ENCODE measurements at places on chromosomes 16 and 17.

- H3K27ac ChIP-seq, result no peak overlapping the region
- H3K36me3 ChIP-seq, result no peaks in the 10 kb centered on the region
- no peaks in the 10 kb centered on the region for H3K4me1 ChIP-seq
- no peak for DNase-seq
Measured at GRCh38 chr16:87555647-87556046, 46.7 kb upstream of the JPH3 start.

DNA sequence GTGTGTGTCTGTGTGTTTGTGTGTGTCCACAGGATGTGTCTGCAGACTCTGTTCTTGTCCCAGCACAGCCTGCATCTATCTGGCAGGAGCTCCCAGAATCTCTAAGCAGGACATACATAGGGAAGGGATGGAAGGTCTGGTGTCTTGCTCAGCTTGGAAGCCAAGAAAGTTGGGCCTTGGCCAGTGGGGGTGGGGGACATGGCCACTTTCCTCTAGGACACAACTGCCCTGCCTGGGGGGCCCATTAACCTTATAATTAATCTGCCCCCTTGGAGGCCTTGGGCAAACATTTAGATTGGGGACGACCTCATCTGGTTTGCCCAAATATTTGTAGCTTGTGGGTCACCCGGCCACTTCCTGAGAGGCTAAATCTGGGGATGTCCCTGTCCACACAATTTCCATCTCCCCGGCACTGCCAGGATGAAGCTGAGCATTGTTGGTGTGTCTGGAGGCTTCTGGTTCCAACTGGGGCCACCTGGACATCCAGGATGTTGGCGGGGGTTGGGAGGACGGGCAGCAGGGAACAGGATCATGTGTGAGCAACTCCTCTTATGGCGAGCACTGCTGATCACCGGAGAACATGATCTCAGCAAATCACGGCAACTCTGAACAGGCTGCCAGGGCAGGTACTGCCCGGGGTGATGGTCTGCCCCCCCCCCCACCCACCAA lies 17.2 kb upstream of the FOXF1 start:
- H3K4me1 ChIP-seq, result no peaks in the 10 kb centered on the region
- no peak overlapping the region for H3K27ac ChIP-seq
- peaks cover 100% of the 10 kb centered on the region for H3K27me3 ChIP-seq
- H3K36me3 ChIP-seq, result no peaks in the 10 kb centered on the region

GRCh38 chr17:58385359-58385899 lies 31.9 kb downstream of the RNF43 start:
- no peaks in the 10 kb centered on the region for H3K36me3 ChIP-seq
- H3K4me3 ChIP-seq, result no peak overlapping the region
- no peak overlapping the region for H3K27ac ChIP-seq
- H3K27me3 ChIP-seq, result peaks cover 27% of the 10 kb centered on the region

DNA sequence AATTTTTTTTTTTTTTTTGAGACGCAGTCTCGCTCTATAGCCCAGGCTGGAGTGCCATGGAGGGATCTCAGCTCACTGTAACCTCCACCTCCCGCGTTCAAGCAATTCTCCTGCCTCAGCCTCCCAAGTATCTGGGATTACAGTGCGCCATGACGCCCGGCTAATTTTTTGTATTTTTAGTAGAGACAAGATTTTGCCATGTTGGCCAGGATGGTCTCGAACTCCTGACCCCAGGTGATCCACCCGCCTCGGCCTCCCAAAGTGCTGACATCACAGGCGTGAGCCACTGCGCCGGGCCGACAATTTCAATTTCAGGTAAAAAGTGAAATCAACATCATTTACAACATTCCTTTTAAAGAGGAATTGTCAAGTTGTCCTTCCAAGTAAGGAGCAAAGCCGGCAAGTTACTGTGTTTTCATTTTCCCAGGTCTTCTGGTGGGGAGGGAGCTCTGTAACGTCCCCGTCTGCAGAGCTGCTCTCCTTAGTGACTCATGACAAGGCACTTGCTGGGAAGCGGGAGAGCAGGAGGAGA lies 873 bp downstream of the NPLOC4 start:
- no peak for DNase-seq
- peaks cover 18% of the 10 kb centered on the region for H3K4me1 ChIP-seq
- H3K4me3 ChIP-seq, result peak overlapping the region; percentile 89
- H3K36me3 ChIP-seq, result peaks cover 5% of the 10 kb centered on the region

DNA sequence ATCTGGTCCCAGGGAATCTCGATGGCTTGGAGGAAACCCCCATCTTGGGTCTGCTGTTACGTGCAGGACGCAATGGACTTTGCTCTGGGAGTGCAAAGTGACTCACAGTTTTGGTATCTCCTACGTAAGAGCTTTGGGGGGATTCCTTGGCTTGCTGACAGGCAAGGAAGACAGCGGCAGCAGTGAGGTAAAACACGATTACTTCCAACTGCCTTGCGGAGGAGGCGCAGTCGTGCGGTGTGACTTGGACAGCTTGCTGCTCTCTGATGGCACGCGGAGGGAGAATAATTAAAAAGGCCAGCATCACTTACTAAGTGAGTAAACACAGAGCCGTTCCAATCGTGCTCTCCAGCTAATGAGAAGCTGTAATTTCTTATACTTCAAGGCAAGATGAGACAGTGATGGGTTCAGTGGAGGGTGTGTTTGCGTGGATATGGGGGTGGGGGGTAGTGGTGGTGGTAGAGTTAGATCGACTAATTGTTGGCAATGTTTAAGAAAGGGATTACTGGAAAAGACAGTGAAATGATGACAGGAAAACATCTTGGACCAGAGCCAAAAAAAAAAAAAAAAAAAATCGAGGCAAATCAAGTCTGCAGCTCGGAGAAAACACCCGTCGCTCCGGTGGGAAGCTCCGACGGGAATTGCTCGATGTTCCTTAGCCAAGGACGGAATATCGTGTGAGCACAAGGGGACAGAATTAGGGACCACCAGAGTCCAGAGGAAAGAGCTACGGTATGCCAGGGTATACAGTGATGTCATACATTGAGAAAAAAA lies 184.8 kb upstream of the ZFHX3 start:
- H3K4me1 ChIP-seq, result peaks cover 14% of the 10 kb centered on the region
- H3K4me3 ChIP-seq, result peak overlapping the region; percentile 24
- H3K27me3 ChIP-seq, result no peaks in the 10 kb centered on the region
- peak; percentile 69 for DNase-seq
- H3K36me3 ChIP-seq, result no peaks in the 10 kb centered on the region

GRCh38 chr17:73705594-73705993 lies 61.3 kb upstream of the SDK2 start:
- no peaks in the 10 kb centered on the region for H3K36me3 ChIP-seq
- H3K4me1 ChIP-seq, result no peaks in the 10 kb centered on the region
- H3K27me3 ChIP-seq, result peaks cover 16% of the 10 kb centered on the region
- DNase-seq, result peak; percentile 70

- no peak for DNase-seq
- H3K4me3 ChIP-seq, result no peak overlapping the region
- H3K27ac ChIP-seq, result no peak overlapping the region
- no peaks in the 10 kb centered on the region for H3K4me1 ChIP-seq
Measured at GRCh38 chr17:57201481-57201880, 54.8 kb upstream of the MSI2 start.

- peaks cover 61% of the 10 kb centered on the region for H3K4me1 ChIP-seq
- H3K36me3 ChIP-seq, result no peaks in the 10 kb centered on the region
- peak; percentile 68 for DNase-seq
- H3K4me3 ChIP-seq, result no peak overlapping the region
- peak overlapping the region; percentile 74 for H3K27ac ChIP-seq
- no peaks in the 10 kb centered on the region for H3K27me3 ChIP-seq
Measured at GRCh38 chr16:85583491-85584181, 29.5 kb upstream of the GSE1 start.

DNA sequence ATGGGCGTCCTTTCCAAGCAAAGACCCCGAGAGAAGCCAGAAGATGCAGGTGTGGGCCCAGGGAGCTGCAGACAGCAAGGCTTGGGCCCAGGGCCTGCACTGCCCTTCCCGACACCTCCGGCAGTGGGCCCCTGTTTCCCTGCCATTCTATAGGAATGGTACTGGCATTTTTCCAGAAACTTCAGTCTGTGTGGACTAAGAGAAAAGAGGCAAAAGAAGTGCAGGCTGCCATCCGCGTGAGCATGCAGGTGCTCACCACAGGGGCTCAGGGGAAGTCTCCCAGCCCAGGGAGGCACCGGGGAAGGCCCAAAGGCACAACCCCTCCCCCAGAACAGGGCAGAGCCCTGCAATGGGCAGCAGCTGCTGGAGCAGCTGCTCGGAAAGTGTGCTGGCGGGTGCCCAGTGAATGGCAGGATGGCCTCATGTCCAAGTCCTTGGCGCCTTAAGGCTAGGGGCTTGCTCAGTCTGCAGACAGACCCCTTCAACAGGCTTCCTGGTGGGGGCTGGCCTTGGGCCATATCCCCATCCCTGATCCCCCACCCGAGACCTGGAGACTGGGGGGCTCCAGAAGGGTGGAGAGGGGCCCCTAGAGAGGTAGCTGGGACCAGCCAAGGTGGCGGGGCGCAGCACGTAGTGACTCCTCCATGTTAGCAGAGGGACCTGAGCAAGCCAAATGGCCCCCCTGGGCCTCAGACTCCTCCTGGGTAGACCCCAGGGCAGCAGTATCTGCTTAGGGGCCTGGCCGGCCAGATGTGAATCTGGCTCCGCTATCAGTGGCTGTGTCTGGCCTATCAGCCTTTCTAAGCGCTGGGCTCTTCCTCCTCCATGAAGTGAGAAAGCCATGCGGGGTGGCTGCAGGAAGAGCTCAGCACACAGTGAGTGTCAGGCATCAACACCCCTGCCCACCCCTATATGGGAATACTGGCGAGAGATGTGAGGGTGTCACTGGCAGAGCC lies 6.7 kb upstream of the TPPP3 start:
- H3K36me3 ChIP-seq, result no peaks in the 10 kb centered on the region
- DNase-seq, result no peak
- peaks cover 5% of the 10 kb centered on the region for H3K4me1 ChIP-seq
- no peaks in the 10 kb centered on the region for H3K27me3 ChIP-seq

DNA sequence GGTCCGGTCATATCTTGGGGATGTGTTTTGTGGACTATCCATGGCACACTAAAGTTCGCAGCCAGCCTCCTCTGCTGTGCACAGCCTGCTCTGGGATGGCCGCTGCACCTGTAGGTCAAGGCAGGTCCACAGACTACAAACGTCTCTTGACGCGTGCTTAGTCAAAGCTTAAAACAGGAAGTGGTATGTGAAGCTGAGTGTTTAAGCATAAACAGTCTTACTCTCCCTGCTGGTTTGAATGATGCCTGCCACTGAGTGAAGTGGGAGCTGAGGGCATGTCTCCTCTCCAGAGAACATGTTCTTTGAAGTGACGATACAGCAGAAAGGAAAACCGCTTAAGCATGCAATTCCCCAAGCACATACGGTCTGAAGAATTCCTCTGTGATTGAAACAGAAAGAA lies 365.6 kb downstream of the SLC39A11 start:
- H3K4me1 ChIP-seq, result no peaks in the 10 kb centered on the region
- H3K36me3 ChIP-seq, result no peaks in the 10 kb centered on the region
- no peaks in the 10 kb centered on the region for H3K27me3 ChIP-seq
- no peak overlapping the region for H3K27ac ChIP-seq

DNA sequence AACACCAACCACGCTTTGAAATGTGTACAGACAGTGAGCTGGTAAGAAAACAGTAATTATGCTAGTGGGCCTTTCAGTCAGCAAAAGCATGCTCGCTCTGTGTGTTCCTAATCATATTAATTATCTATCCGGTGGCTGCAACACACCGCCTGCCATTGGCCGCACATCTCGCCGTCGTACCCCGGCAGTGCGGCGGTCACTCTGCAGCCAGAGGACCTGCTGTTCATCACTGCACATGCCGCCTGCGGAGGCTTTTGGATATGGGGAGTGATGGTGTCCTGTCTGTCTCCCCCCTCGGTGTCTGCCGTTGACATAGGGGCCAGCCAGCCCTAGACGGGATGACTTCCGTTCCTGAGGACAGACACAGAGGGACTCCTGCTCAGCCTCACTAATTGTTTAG lies 68.5 kb downstream of the RPA1 start:
- H3K27me3 ChIP-seq, result no peaks in the 10 kb centered on the region
- H3K4me1 ChIP-seq, result no peaks in the 10 kb centered on the region
- H3K36me3 ChIP-seq, result peaks cover 44% of the 10 kb centered on the region
- no peak overlapping the region for H3K4me3 ChIP-seq

DNA sequence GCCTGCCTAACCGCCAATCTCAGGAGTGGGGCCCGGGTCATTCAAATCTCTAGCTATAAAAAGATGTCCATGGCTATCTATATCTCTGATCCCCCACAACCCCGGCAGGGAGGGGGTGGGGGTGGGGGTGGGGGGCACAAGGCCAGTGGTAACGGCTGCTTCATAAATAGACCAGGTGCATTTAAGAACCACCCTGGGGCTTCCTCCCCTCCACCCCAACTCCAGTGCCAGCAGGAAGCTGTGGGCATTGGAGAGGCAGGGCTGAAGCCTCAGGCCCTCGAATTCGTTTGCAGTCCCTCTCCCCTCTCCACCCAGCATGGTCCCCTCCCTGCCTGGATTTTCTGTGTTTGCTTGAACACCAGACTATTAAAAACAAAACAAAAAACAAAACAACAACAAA lies 56.0 kb downstream of the RAP1GAP2 start:
- H3K27ac ChIP-seq, result no peak overlapping the region
- H3K4me1 ChIP-seq, result peaks cover 4% of the 10 kb centered on the region
- no peak for DNase-seq

GRCh38 chr17:71600137-71600789 lies 520.6 kb upstream of the SOX9 start:
- no peaks in the 10 kb centered on the region for H3K4me1 ChIP-seq
- no peak for DNase-seq
- no peaks in the 10 kb centered on the region for H3K27me3 ChIP-seq
- H3K27ac ChIP-seq, result no peak overlapping the region
- H3K36me3 ChIP-seq, result no peaks in the 10 kb centered on the region

- no peak for DNase-seq
- no peak overlapping the region for H3K27ac ChIP-seq
- H3K4me3 ChIP-seq, result no peak overlapping the region
- no peaks in the 10 kb centered on the region for H3K4me1 ChIP-seq
- H3K27me3 ChIP-seq, result no peaks in the 10 kb centered on the region
Measured at GRCh38 chr17:78893684-78894083, 9.3 kb downstream of the CEP295NL start.

- no peak overlapping the region for H3K27ac ChIP-seq
- no peaks in the 10 kb centered on the region for H3K4me1 ChIP-seq
- no peak overlapping the region for H3K4me3 ChIP-seq
- H3K27me3 ChIP-seq, result no peaks in the 10 kb centered on the region
- DNase-seq, result no peak
Measured at GRCh38 chr16:26189536-26189935, 497.8 kb downstream of the HS3ST4 start.
